Activated B cell treated with CpG ODN at 0.5 μM for 24 hours (primary cell): ENCODE measurements at places on chromosomes 16 and 17. TPM values are rescaled to one million over a fixed set of nuclear protein-coding genes. Genes with fewer than 3 reads are reported as not detected.
A peak's percentile ranks its signal among the peaks of the same experiment; 100 is the strongest.

GRCh38 chr16:51431517-51432241 is 280.6 kb upstream of the SALL1 start:
- H3K4me1 ChIP-seq = no peaks in the 10 kb centered on the region
- no peak overlapping the region for H3K4me3 ChIP-seq
- DNase-seq = no peak
- no peaks in the 10 kb centered on the region for H3K36me3 ChIP-seq
- no peak overlapping the region for H3K27ac ChIP-seq

DNA sequence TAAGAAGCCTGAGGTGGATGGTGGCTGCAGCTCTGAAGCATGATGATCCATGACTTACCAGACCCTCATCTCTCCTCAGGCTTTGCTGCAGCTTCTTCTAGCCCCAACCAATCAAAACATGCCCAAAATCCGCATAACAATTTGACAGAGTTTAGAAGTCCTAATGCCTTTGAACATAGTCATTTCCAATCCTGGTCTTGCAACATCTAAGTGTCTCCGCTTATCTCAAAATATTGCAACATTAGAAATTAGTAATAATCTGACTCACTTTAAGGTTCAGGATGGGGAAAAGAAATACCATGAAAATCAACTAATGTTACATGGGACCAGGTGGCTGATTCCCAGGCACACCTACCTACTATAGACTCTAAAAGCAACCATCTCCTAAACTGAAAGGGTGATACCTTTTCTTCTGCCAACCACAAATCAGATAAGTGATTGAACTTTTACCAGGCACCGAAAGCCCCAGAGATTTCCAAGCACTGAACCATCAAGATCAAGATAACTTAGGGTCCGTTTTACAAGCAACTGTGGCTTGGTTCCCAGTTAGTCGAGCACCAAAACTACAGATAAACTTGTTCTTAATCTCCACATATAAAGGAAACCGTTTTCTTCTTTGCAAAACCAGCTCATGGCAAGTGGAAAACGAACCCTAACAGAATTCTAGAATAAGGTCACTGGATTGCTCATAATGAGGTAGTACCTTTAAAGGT is 14.0 kb downstream of the ERN1 start:
- no peak overlapping the region for H3K4me3 ChIP-seq
- H3K36me3 ChIP-seq = no peaks in the 10 kb centered on the region
- H3K27me3 ChIP-seq = no peaks in the 10 kb centered on the region

GRCh38 chr16:8523932-8524331 is 66.4 kb downstream of the TMEM114 start:
- DNase-seq = no peak
- H3K4me3 ChIP-seq = no peak overlapping the region
- H3K27me3 ChIP-seq = peaks cover 12% of the 10 kb centered on the region
- no peaks in the 10 kb centered on the region for H3K36me3 ChIP-seq
- H3K4me1 ChIP-seq = no peaks in the 10 kb centered on the region

- H3K4me1 ChIP-seq = no peaks in the 10 kb centered on the region
- H3K36me3 ChIP-seq = no peaks in the 10 kb centered on the region
- peaks cover 2% of the 10 kb centered on the region for H3K27me3 ChIP-seq
- no peak for DNase-seq
- no peak overlapping the region for H3K4me3 ChIP-seq
These were observed 40.9 kb upstream of the PVALEF start for GRCh38 chr17:81124377-81124776.

- H3K27ac ChIP-seq = no peak overlapping the region
- no peak for DNase-seq
- H3K4me1 ChIP-seq = no peaks in the 10 kb centered on the region
- no peak overlapping the region for H3K4me3 ChIP-seq
- peaks cover 6% of the 10 kb centered on the region for H3K27me3 ChIP-seq
- no peaks in the 10 kb centered on the region for H3K36me3 ChIP-seq
These were observed 20.9 kb downstream of the KCNG4 start for GRCh38 chr16:84218956-84219355.

- no peak for DNase-seq
- no peaks in the 10 kb centered on the region for H3K36me3 ChIP-seq
- no peaks in the 10 kb centered on the region for H3K27me3 ChIP-seq
These were observed 582.7 kb upstream of the PSMD7 start for GRCh38 chr16:73713778-73714495.

GRCh38 chr17:48051706-48052486 is 3.7 kb downstream of the NFE2L1 start:
- H3K27ac ChIP-seq = peak overlapping the region; percentile 80
- H3K27me3 ChIP-seq = no peaks in the 10 kb centered on the region
- H3K4me3 ChIP-seq = peak overlapping the region; percentile 28
- no peak for DNase-seq
- peaks cover 77% of the 10 kb centered on the region for H3K36me3 ChIP-seq

GRCh38 chr16:81732699-81733098 is 46.4 kb upstream of the PLCG2 start:
- H3K4me3 ChIP-seq = no peak overlapping the region
- H3K4me1 ChIP-seq = peaks cover 32% of the 10 kb centered on the region
- no peaks in the 10 kb centered on the region for H3K36me3 ChIP-seq
- no peak overlapping the region for H3K27ac ChIP-seq

DNA sequence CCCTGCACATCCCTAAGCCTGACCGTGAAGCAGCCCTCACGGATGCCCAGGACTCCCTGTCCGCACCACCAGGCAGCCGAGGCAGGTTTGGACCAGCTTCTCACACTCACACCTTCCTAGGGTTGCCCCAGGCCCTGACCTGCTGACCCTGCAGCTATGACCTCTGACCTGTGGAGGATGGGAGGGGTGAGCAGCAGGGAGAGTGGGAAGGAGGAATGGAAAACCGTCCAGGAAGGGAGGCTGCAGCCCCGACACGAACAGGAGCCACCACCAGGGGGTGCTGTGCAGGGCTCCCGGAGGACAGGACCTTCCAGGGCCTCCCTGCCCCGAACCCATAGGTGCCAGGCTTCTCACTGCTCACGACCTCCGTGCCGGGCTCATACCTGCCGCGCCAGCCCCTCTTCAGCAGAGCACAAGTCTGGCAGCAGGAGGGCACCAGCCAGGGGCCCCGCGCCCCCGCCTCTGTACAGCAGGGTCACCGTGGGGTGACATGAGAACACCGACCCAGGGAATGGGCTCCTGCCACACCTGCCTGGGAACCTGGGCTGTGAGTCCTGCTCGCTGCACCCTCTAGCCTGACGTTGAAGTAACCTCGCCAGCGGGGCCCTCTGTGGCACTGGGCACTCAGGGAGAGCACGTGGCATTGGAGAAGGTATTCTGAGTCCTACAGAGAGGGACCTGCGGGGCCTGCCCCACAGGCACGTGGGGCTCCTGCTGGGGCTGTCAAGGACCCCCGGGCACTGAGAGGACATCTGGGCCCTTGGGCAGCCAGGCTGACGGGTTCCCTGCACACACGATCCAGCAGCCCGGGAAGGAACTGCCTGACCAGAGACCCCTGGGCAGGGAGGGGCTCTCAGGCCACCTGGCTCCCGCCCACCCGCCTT is 37.6 kb downstream of the CTU2 start:
- no peak overlapping the region for H3K4me3 ChIP-seq
- peaks cover 55% of the 10 kb centered on the region for H3K4me1 ChIP-seq
- peak; percentile 67 for DNase-seq
- H3K27ac ChIP-seq = no peak overlapping the region

GRCh38 chr16:49473131-49473530 is 99.5 kb downstream of the C16orf78 start:
- no peak for DNase-seq
- peaks cover 10% of the 10 kb centered on the region for H3K4me1 ChIP-seq
- no peak overlapping the region for H3K4me3 ChIP-seq
- no peaks in the 10 kb centered on the region for H3K36me3 ChIP-seq
- H3K27me3 ChIP-seq = no peaks in the 10 kb centered on the region
- H3K27ac ChIP-seq = no peak overlapping the region

DNA sequence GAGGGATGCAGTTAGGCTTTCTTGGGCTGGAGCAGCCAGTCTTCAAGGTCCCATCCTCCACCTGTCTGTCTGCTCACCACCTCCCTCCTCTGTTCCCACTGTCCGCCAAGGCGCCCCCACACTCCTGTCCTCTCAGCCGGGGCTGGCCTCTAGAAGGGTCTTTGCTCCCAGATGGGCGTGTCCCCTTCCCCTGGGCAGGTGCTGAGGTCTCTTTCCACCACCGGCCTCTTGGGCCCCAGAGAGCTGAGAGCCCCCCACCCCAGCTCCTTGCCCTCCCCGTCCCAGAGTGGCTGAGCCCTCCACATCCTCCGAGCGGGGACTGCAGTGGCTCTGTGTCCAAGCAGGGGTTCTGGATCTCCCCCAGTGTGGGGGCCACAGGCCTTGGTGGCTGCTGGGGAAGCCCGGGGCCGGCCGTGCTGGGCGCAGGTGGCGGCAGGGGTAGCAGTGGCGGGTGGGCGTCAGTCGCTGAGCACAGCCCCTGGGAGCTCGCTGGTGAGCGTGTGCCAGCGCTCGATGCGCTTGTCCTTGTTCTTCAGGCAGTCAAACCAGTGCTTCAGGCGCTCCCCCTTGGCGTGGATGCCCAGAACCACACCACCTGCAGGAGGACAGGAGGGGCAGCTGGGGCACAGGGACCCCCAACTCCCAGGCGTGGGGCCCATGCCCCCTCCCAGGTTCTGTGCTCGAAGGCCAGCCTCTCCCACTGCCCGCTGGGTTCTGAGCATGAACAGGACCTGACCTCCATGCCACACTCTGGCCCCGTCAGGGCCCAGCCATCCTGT is 9.8 kb downstream of the SCGB1C2 start:
- H3K4me1 ChIP-seq = peaks cover 4% of the 10 kb centered on the region
- DNase-seq = peak; percentile 13
- no peak overlapping the region for H3K27ac ChIP-seq
- no peak overlapping the region for H3K4me3 ChIP-seq
- H3K27me3 ChIP-seq = peaks cover 2% of the 10 kb centered on the region

- peaks cover 35% of the 10 kb centered on the region for H3K4me1 ChIP-seq
- peak overlapping the region; percentile 18 for H3K27ac ChIP-seq
These were observed 4.5 kb upstream of the UNC13D start for GRCh38 chr17:75848523-75849278.

DNA sequence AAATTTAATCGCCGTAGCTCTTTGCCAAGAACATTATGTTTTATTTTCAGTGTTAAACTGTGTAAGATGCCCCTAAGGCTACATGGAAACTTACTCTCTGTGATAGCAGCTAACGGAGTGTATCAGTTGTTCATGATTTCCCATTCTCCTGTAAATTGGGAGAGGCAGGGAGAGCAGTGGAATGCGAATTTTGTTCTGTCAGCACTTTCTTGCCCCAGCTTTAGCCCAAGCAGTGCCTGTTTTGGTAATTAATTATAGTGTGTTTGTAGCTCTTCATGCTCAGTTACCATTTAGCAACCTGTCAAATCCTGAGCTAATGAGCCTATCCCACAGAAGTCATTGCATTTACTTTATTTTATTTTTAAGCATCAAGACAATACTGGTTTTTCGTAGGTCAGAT is 475.1 kb upstream of the RBFOX1 start:
- H3K27ac ChIP-seq = no peak overlapping the region
- H3K27me3 ChIP-seq = no peaks in the 10 kb centered on the region
- no peak overlapping the region for H3K4me3 ChIP-seq
- no peaks in the 10 kb centered on the region for H3K4me1 ChIP-seq

GRCh38 chr17:1644493-1645206 is 882 bp downstream of the SCARF1 start:
- H3K4me1 ChIP-seq = peaks cover 41% of the 10 kb centered on the region
- no peaks in the 10 kb centered on the region for H3K36me3 ChIP-seq
- peak overlapping the region; percentile 85 for H3K4me3 ChIP-seq

GRCh38 chr17:78357177-78357586 is 2.7 kb downstream of the SOCS3 start:
- H3K36me3 ChIP-seq = peaks cover 27% of the 10 kb centered on the region
- peak overlapping the region; percentile 80 for H3K27ac ChIP-seq
- H3K4me3 ChIP-seq = peak overlapping the region; percentile 86
- peaks cover 63% of the 10 kb centered on the region for H3K4me1 ChIP-seq

DNA sequence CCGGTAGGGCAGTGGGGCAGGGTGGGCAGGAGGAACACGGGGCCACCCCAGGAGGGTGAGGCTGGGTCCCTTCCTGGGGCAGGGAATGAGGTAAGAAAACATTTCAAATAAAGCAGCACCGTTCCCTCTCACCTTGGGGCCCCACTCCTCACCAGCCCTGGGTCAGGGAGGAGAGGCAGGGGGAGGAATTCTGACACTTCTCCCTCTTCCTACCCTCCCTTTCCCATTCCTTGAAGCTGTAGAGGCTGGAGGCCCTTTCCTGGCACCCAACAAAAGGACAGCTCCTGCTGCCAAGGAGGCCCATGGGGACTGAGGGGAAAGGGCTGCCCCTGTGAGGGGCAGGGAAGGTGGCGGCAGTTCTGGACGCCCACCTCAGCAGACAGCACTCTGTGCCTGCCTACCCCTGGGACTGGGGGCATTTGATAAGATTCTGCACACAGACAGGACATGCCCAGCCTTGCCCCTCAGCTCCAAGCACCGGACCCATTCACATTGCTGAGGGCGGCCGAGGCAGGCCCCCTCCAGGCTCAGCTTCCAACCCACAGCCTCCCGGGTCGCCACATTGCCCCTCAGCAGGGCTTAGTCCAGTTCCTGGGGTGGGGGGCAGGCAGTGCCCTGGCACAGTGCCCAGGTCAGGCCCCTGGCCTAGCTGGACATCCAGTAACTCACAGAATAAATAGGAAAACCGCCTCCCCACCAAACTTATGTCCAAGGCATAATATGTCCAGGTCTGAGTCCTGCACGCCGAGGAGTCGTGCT is 6.2 kb downstream of the ATXN7L3 start:
- H3K27me3 ChIP-seq = no peaks in the 10 kb centered on the region
- peaks cover 76% of the 10 kb centered on the region for H3K36me3 ChIP-seq
- peaks cover 14% of the 10 kb centered on the region for H3K4me1 ChIP-seq

DNA sequence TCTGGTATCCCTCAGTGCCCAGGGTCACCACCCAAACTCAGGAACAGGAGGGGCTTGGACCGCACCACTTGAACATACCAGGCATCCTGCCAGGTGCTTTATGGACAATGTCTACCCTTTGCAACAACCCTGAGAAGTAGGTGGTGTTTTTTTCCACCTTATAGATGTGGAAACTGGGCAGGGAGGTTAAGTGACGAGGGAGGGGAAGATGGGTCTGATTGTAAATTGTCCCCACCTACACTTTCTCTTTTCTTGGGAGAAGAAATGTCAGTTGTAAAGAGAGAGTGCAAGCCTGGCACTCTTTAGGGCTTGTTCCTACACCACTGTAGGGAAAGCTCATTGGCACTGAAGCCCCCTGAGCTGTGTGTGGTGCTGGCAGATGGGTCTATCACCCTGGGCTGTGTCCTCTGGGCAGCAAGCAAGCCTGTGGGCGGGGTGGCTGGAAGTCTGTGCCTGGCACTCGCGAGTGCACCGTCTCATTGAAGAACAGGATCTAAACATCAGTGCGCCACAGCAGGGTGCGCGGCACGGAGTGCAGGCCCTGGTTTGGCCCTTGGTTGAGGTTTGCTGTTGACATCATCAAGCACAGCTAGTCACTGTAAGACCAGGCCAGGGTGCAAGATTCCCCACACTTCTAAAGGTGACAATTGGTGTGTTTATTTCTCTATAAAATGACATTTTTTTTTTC is 15.1 kb downstream of the NOD2 start:
- H3K27me3 ChIP-seq = no peaks in the 10 kb centered on the region
- no peak overlapping the region for H3K4me3 ChIP-seq
- no peak overlapping the region for H3K27ac ChIP-seq
- peaks cover 23% of the 10 kb centered on the region for H3K4me1 ChIP-seq
- DNase-seq = no peak

GRCh38 chr16:57639172-57639887 is 10.9 kb downstream of the ADGRG1 start:
- H3K4me1 ChIP-seq = peaks cover 6% of the 10 kb centered on the region
- H3K27ac ChIP-seq = no peak overlapping the region
- no peak overlapping the region for H3K4me3 ChIP-seq

PALB2 gene
- 16.0 and 19.8 TPM in 2 replicates for total RNA-seq

TNP2 gene
- not detected in 2 replicates for total RNA-seq

PKMYT1 gene
- 3.8 and 4.3 TPM in 2 replicates for total RNA-seq

UBN1 gene
- total RNA-seq = 33.4 and 36.1 TPM in 2 replicates

SPATA32 gene
- 0.27 and 0.39 TPM in 2 replicates for total RNA-seq

PHOSPHO1 gene
- 0.59 TPM in 1 of 2 replicates, not detected in the other for total RNA-seq

ABCA8 gene
- not detected in 2 replicates for total RNA-seq

AANAT gene
- 0.55 TPM in 1 of 2 replicates, not detected in the other for total RNA-seq

CD68 gene
- 7.2 and 7.8 TPM in 2 replicates for total RNA-seq
